Cortex of kidney (tissue), 1 donor: ENCODE measurements at places on chromosomes 2 and 18.

DNA sequence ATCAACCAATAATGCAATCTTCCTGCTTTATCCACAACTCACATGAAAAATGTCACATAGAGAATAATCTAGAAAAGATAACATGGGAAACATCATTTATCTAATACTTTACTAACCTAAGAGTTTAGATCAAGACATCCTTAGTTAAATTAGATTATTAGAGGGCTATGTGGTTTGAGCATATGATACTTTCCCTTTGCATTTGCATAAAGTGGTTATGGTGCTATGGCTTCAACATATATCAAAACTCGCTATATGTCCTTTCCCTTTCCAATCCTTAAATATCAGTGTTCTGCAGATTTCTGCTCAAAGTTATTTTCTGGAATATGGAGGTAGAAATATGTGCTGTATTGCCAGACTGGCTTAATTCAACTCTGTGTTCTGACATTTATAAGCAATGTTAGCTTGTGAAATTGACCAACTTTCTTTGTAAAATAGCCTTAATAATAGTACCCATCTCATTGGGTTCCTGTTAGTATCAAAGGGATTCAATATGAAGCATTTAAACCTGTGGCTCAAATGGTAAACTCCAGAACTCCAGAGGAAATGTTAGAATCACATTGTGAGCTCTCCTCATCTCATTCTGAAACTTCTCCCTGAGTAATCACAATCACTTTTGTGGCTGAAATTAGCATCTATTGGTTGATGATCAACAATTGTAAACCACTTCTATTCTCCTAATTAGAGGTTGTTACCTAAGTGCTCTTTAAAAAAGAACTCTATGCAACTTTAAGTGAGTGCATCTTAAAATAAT, 1089.9 kb upstream of the SLC39A10 start:
- no peak for DNase-seq

GRCh38 chr2:178377046-178377445, 73.9 kb downstream of the PRKRA start:
- DNase-seq = no peak

DNA sequence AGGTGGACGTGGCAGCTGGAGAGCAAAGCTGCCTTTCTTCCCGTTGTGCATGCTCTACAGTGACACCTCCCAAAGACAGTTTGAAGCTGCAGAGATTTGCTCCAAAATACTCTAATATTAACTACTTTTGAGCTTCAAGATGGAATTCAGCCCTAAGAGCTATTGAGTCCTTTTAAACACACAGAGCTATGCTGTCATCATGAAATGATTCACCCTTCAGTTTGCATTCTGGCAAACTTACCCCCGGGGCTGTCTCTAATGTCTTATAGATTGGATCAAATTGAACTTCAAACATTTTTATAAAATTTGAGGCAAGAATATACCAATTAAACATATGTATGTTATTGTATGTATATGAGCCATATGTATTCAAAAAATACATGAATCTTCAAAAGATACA, 110.7 kb upstream of the EFEMP1 start:
- DNase-seq = no peak

GRCh38 chr2:98772536-98772935, 41.6 kb upstream of the MGAT4A start:
- no peak for DNase-seq

GRCh38 chr18:3037423-3037915, 24.5 kb upstream of the LPIN2 start:
- DNase-seq = no peak

DNA sequence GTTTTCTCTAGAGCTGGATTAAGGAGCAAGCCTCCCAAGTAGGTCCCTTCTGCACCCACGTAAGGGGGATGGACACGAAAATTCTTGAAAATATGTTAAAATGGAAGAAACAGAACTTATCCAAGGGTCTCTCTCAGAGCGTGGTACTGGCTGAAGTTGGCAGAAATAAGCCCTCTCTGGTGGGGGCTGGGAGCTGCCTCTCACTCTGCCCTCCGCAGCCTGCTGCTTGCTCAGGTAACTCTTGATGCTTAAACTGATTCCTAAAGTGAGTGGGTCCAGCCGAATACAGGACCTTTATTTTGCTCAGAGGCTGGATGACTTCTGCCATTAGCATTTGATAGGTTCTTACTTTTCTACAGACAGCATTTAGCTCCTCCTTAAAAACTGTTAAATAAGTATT, 78.1 kb downstream of the SPHKAP start:
- DNase-seq = no peak

- no peak for DNase-seq
These were observed 431.5 kb downstream of the DCDC2C start for GRCh38 chr2:4134551-4135550.
